NCI-H2029 treated with DMSO at 0.1 percent for 48 hours (cell line): ENCODE measurements at places on chromosomes 6 and 20.

- DNase-seq = peak; percentile 62
Measured at GRCh38 chr20:59836767-59837166, 96.7 kb downstream of the SYCP2 start.

DNA sequence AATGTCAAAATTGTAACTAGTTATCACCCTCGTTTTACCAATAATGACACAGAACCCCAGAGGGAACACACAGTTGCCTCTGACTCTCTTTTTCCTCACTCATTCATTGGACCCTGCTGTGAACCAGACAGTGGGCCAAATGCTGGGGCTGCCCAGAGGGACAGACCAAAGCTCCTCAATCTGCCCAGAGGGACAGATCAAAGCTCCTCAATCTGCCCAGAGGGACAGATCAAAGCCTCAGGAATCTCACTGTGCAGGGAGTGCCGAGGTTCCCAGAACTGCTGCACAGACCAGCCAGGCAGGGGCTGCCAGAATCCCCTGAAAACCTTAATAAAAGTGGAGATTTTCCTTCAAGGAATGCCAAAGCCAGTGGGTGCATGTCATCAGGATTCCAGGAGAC is 179.1 kb downstream of the SOD2 start:
- no peak for DNase-seq

DNA sequence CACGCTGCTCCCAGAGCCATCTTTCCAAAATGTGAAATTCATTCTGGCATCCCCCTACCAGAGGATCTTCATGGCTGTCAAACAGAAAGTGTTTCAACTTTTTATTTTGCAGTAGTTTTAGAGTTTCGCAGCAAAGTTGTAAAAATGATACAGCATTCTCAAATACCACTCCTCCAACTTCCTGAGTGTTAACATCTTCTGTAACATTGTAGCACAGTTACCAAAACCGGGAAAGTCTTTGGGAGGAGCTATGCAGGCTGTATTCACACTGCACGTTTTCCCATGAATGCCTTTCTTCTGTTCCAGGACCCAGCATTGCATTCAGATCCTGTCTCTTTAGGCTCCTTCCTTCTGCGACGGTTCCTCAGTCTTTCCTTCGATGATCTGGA is 30.1 kb downstream of the CDYL start:
- DNase-seq = no peak

DNA sequence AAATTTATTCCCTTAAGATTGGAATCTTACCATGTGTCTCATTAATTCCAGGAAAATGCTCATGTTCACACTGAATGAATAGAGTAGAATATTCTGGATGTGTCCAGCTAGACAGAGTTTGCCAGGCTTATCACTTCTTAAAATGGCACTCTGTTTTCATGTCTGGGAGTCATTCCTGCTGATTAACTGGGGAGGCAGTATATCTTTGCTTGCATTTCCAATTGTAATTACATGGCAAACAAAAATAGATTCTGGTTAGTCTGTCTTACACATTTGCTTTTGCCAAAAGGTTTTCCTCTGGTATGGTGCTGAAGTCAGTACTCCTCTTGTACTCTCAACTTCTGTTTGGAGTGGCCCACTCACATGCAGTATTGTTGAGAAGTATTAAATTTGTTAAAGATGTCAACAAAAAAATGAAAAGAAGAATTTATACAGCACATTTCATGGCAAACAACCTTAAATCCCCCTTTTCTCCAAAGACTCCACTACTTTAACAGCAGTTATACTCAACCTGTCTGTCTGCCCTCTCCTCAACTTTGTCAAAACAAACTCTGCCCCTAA is 70.2 kb downstream of the TENT5A start:
- DNase-seq = no peak

DNA sequence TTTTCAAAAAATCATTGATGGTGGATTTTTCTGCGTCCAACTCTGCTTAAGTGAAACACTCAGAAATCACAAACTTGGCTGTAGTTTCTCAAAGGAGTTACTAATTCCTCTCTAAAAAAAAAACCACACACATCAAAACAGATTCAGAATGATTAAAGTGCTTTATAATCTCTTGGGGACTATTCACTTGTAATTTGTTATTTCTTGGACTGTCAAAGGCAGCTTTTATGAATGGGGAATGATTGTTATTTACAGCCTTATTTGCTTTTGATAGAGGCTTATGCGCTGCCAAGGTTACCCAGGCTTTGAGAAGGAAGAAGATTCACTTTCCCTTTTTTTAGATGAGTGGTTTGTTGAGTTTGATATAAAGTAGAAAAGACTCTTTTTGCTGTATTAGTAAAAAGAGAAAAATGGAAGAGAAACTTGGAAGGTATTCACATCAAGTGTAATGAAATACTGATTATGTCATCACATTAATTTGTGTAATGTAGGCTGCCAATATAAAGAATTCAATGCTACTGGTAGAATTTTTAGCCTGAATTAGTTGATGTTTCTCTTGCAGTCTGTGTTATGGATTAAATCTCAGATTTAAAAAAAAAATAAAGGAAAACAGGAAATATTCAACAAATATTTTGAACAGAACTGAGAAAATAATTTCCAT is 381.0 kb upstream of the SASH1 start:
- DNase-seq = no peak

DNA sequence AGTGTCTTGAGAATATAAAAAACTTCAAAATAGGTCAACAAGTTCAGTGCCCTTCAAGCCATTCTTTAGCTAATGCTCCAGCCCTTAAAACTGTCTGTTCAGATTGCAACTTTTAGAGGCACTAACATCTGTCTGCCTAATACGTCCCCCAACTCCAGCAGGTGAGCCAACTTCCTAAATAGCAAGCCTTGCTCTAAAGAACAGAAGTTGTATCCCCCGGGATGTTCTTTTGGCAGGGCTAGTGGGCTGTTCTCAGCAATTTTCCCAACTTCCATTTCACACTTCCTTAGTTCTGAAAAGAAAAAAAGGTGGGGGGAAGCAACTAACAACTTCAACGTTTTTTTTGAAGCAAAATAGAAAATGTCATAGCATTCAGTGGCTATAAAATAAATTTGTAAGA is 290.0 kb upstream of the PTCHD4 start:
- DNase-seq = no peak

DNA sequence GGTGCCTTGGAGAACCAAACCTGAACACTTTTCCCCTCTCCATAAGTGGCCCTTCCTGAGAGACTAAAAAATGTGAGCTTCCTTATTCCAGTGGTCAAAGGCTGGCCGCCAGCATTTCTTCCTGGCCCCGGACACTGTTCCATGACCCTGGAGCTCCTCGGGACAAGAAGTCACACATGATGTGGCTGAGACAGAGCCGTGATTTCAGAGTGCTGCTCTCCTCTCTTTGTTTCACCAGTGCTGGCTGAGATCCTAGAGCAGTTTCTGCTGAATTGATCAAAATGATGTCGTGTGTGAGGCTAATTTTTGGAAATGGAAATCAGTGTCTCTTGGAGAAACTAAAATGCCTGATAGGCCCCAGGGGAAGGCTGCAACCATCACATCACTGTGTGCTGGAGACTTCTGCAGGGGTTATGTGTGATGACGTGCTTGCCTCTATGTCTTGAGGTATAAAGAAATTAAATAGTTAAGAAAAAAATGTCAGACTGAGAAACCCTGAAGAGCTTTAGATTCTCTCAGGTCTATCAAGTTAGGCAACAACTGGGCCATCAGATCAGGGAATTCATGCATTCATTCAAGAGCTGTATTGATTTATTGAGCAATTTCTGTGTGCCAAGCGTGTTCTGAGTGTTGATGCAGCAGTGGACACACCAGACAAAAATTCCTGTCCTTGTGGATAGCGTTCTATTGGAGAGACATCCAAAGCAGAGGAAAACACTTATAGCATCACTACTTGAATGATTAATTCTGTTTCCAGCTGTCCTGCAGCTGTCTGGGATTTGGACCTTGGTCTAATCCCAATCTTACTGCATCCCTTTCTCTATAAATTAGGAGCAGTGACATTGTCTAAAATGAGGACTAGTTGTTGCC is 72.7 kb upstream of the CCN6 start:
- DNase-seq = no peak

DNA sequence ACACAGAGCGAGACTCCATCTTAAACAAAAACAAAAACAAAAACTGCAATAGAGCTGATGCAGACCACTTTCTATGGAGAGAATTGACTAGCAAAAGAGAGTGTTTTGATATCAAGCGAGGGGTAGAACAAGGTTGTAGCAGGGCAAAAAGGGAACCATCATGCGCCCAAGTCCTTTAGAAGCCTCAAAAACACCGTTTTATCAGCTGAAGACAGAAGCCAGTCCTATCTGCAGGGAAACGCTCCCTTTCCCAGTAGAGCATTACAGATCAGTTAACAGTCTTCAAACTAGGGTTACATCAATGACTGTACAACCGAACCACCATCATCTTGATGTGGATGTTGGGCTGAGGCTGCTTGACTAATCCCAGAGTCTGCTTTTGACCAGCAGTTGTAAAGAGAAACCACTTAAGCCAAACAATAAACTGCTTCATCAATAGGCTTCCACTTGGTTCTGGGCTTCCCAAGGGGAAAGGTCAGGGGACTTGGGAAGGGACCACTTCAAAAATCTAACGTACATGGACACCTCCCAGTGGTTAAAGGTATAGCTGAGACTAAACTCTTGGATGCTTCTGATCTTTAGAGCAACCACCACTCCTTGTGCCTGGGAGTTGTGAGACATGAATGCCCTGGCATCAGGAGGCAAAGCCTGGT is 59.6 kb upstream of the SPDEF start:
- DNase-seq = no peak

DNA sequence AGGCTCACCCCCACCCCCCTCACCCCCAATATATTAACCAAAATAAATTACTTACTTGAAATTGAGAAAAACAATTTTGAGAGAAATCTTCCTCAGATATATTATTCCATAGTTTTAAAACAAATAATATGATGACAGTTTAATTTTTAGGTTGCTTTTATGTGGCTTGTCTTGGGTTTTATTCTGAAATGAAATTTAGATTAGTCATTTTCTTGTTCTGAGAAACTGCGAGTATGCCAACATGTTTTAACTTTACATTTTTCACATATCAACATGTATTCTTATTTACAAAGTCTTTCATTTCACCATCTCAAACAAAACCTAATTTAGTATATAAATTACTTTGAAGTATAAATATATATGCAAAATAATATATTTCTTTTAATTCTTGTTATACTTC is 11.1 kb downstream of the REV3L start:
- no peak for DNase-seq

- DNase-seq = no peak
Measured at GRCh38 chr6:8420031-8420588, 15.2 kb downstream of the SLC35B3 start.

DNA sequence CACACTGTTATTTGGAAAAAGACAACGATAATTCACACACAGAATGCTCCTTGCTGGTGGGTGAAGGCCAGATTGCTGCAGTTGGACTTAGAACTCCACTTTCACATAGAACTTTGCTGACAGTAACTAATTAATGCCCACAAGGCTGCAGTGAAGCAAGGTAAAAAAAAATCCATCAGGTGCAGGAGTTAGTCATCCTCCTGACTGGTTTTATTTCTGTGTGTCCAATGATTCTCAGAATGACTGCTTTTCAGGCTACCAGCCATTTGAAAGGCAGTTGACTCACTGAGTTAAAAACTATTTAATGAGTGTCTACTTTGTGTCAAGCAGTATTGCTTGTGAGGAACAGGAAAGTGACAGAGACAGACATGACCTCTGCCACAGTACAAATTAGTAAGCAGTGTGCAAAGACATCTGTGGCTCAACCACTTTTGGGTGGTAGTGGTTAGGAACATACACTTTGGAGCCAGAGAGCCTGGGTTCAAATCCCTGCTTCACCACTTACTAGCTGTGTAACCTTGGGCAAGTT is 41.9 kb downstream of the ELOVL5 start:
- no peak for DNase-seq
